Progenitor cell of endocrine pancreas (in vitro differentiated cells): ENCODE measurements at places on chromosomes 13 and 19.

DNA sequence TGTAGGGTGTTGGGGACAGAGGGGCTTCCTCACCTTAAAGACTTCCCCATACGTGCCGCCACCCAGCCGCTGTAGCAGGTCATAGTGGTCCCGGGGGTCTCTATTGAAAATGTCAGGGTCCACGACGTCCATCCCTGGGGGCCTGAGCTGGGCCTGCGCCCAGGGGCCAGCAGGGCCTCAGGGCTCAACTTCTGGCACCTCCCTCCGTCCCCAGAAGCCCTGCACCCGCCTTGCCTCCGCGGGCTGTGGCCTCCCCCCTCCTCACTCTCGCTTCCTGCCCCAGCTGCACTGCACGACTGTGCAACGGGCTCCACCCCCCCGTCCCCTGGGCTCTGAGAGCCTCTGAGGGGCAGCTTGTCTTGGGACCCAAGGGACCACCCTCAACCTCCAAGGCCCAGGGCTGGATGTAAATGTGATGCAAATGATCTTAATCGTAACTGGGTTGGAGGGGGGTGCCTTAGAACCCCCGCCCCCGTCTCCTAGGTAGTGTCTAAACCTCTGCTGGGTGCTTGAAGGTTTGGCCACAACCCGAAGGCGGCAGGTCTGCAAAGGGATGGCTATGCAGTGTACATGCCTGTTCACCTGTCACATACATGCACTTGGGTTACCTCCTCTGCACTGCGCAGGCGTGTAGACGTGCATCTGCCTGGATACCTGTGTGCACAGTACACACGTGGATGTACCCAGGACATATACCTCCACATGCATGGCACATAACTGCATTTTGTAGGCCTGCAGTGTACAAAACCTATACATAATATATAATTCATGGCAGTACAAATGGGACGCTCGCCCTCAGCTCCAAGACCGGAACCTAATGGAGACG lies at the start of gene MAP4K1:
MAP4K1 (minus strand) TSS at position 190 of the 826 bp plus-strand sequence; CDS start at position 132, 58 bp downstream.
- DNase-seq: no peak

- no peak for DNase-seq
These were observed 316.8 kb upstream of the KLF12 start for GRCh38 chr13:74450964-74451363.

- DNase-seq: no peak
These were observed 36.5 kb upstream of the CLDN10 start for GRCh38 chr13:95516021-95516420.

DNA sequence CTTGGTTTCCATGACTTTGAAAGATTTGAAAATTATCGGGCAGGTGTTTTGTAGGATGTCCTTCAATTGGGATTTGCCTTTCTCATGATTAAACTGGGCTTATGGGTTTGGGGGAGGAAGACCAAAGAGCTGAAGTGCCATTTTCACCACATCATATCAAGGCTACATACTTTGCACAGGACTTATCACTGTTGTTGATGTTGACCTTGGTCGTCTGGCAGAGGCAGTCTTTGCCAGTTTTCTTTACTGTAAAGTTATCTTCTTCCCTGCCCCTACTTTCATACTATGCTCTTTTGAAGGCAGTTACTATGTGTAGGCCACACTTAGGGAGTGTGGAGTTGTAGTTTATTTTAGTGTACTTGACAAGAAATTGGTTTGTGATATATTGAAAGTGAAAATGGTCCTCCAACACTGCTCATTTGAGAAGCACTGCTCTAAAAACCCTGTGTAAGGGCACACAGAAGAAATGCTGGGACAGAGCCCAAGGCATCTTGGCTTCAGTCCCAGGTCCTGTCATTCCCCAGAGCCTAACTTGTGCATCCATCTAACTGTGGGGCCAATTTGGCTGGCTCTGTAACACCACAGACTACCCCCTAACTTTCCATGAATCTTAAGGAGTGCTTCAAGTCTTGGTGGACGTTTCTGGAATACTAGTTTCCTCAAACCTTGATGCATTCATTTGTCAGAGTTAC lies 384.9 kb downstream of the KCNRG start:
- no peak for DNase-seq

DNA sequence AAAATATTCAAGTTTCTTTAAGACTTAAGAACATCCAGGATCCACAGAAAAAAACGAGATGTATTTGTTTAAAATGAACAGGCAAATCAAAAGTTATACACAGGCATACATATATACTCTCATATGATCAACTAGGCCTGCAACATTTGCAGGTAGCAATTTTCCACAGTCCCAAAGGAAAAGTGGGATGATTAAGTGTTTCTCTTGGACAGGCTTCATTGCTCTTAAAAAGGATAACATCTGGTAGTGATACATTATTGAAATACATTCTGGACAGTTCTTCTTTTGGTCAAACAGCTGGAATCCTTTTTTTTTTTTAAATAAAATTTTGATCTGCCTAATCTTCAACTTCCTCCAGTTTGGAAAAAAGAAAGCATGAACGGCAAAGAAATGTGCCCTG lies 114.8 kb upstream of the TDRD3 start:
- DNase-seq: no peak

GRCh38 chr13:86447479-86447878 lies 648.3 kb upstream of the SLITRK6 start:
- no peak for DNase-seq

DNA sequence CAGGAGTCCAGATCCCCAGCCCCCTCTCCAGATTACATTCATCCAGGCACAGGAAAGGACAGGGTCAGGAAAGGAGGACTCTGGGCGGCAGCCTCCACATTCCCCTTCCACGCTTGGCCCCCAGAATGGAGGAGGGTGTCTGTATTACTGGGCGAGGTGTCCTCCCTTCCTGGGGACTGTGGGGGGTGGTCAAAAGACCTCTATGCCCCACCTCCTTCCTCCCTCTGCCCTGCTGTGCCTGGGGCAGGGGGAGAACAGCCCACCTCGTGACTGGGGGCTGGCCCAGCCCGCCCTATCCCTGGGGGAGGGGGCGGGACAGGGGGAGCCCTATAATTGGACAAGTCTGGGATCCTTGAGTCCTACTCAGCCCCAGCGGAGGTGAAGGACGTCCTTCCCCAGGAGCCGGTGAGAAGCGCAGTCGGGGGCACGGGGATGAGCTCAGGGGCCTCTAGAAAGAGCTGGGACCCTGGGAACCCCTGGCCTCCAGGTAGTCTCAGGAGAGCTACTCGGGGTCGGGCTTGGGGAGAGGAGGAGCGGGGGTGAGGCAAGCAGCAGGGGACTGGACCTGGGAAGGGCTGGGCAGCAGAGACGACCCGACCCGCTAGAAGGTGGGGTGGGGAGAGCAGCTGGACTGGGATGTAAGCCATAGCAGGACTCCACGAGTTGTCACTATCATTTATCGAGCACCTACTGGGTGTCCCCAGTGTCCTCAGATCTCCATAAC lies at the start of gene APOE:
APOE (plus strand) TSS at position 360 of the 724 bp plus-strand sequence. CDS start 829 bp downstream, outside the sequence.
- DNase-seq: no peak

DNA sequence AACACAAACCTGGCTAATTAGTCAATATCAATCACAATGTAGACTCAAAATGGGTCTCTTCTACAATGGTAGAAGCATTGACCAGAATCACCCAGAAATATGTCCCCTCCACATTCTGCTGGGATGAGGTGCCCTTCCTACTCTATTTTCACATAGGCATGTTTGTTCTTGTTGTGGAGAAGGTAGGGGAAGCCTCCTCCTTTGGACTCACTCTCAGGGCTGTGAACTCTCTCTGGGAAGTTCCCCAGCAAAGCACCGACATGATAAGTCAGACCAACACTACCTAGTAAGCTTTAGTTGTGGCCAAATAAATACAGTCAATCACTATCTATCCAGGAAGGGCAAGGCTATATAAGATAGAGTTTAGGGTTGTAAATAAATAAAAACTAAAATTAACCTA lies 194.5 kb upstream of the UBL3 start:
- no peak for DNase-seq

DNA sequence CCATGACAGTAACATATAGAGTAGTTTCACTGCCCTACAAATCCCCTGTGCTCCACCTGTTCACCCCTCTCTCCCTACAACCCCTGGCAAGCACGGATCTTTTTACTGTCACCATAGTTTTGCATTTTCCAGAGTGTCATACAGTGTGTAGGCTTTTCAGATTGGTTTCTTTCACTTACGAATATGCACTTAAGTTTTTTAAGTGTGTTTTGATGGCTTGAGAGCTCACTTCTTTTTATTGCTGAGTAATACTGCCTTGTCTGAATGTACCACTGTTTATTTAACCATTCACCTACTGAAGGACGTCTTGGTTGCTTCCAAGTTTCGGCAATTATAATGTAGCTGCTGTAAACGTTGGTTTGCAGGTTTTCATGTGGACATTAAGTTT lies 175.1 kb downstream of the ITGBL1 start:
- no peak for DNase-seq

GRCh38 chr19:17376935-17377600 lies at the start of gene PLVAP:
PLVAP (minus strand) TSS chr19:17377342; CDS start chr19:17377288, 54 bp downstream.
- DNase-seq: no peak

DNA sequence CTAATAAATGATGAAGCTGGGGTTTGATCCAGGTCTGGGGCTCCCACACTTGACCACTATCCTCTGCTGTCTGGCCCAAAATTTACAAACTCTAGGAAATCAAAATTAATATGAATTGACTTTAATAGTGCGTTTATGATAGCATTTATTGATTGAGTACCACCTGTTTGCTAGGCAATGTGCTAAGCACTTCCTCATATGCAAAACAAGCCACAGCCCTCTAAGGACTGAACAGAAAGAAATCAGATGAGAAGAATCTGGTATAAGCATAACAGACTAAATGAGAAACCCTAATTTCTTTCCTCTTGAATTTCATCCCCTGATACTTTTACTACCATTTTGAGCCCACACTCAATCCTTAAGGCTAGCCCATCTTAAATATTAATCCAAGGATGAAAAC lies 6.6 kb upstream of the MLNR start:
- no peak for DNase-seq

DNA sequence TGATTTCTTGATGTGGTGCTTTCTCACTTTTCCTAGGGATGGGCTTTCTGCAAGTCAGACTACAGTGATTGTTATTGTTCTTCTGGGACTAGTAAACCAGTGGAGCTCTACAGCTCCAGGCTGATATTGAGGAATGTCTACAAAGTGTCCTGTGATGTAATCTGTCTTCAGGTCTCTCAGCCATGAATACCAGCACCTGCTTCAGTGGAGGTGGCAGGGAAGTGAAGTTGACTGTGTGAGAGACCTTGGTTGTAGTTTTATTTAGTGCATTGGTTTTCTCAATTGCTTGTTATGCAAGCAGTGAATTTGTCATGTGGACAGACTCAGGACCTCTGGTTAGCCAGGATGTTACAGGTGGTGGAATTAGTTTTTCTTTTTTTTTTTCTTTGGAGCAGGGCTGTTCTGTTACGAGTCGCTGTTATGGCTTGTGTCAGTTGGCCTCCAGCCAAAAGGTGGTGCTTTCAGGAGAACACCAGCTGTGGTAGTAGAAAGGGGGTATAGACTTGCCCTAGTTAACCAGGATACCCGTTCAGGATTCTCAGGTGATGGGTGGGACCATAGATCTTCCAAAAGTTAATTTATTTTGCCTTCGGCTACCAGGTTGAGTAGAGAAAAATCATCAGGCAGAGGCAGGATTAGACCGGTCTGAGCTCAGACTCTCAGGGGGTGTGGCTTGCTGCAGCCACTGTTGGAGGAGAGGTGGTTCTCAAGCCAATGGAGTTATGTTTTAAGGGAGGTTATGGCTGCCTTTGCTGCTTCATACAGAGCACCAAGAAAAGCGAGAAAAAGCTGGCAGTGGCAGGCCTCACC lies 11.9 kb upstream of the ZNF675 start:
- DNase-seq: no peak

DNA sequence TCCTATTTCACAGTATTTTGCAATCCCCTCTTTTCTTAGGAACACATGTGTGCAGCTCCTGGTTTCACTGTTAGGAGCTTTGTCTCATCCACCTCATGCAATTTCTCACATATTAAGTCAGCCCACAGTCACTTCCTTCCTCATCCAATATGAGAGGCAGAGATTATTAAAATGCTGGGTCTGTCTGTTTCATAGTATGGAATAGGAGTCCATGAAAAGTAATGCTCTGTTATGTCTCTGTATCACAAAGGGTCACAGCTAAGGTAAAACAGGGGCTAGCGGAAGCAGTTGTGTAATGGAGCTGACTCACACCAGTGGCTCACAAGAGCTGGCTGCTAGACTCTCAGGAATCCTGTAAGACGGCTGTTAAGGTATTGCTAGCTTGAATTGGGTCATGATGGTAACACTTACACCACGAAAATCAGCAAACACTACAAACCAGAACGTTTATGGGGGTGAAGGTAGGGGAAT lies 216.5 kb downstream of the EFNB2 start:
- DNase-seq: no peak

- DNase-seq: no peak
These were observed 1416.5 kb upstream of the SPRY2 start for GRCh38 chr13:81757348-81757970.
